ENCODE measurements at places on chromosomes 4 and X. TPM values are rescaled to one million over a fixed set of nuclear protein-coding genes. Genes with fewer than 3 reads are reported as not detected.
A peak's percentile ranks its signal among the peaks of the same experiment; 100 is the strongest.

VSIG1 gene
- total RNA-seq = 3.1 TPM

DNA sequence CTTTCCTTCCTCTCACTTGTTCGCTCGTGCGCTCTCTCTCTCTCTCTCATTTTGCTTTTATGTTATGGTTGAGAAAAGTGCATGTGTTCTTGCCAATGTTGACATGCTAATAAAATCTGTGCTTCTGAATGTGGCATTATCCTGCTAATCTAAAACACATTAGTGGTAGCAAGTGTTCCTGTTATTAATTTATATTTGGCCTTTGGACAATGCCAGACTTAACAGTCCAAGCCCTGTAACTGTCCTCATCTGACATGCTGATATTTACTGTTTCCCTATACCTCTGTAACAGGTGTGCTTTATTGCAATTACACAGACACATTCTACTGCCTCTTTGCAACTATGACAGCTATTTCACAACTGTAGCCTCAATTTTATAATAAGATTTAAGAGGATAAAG, 2.7 kb downstream of the PPARGC1A start:
- H3K36me3 ChIP-seq = no peaks in the 10 kb centered on the region
- H3K4me1 ChIP-seq = no peaks in the 10 kb centered on the region
- no peak for DNase-seq
- no peak overlapping the region for H3K4me3 ChIP-seq
- H3K27ac ChIP-seq = no peak overlapping the region

DNA sequence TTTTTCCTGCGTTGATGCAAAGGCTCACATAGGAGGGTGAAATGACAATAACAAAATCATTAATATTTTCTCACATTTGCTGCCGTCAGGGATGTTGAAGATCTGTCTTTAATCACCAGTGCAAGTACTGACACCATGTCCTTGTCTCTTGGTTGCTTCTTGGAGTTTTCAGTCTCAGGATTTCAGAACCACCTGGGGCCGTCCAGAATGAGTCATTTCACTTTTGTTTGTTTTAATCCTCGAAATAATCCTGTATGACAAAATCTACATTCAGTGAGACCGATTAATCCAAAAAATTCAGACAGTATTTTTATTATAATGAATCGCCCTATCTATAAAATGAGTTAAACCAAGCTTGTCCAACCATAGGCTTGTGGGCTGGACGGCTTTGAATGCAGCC, 47.2 kb downstream of the NEIL3 start:
- no peak overlapping the region for H3K27ac ChIP-seq
- no peak overlapping the region for H3K4me3 ChIP-seq
- no peaks in the 10 kb centered on the region for H3K27me3 ChIP-seq
- no peaks in the 10 kb centered on the region for H3K36me3 ChIP-seq
- DNase-seq = no peak

ZBTB33 gene
- 16.4 TPM for total RNA-seq

DNA sequence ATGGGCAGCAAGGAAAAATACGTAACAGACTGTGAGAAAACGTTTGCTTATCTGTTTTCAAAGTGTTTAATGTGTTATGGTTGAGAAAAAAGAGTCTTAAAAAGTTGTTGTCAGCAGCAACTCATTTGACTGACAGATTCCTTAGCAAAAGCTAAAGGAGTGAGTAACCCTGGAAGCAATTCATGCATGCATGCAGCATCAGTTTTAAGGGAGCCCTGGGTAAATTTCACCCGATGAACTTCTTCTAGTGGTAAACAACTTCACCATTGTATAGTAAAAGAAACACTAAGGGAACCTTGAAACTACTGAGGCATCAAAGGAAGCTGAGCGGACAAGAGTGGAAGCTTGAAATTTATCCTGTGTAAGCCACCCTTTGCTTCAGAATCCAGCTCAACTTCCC, 583.2 kb upstream of the INTU start:
- H3K4me1 ChIP-seq = no peaks in the 10 kb centered on the region
- no peak for DNase-seq
- H3K4me3 ChIP-seq = no peak overlapping the region
- H3K27me3 ChIP-seq = no peaks in the 10 kb centered on the region

RNF212 gene
- total RNA-seq = 1.2 TPM

DNA sequence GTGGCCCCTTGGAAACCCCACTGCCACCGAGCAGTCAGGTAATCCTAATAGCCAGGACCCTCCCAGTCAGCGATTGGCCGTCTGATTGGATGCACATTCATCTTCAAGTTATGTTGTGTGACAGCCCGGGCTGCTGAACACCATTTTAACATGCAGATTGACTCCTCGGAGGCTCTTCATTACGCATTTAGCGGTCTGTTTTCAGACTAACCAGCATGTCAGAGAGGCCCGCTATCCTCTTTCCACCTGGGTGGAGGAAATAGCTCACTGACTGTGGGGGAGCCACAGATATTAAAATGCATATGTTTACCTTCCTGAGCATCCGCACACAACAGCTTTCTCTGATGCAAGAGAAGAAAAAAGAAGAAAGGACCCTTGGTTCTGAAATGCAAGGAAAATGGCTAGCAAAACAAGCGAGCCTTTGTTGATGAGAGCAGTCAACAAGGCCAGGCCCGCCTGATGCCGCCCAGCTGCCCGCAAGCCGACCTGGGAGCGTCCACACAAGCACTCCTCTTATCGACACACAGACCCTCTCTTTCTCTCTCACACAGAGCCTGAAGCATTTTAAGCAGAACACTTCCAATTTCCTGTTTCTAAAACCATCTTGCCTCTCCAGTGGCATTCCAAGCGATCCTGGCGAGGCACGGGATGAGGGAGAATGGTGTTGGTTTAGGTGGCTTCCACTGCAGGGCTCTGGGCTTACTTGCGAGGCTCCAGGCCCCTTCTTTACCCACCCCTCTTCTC, 118.3 kb downstream of the MGST2 start:
- no peak overlapping the region for H3K4me3 ChIP-seq
- H3K4me1 ChIP-seq = no peaks in the 10 kb centered on the region
- DNase-seq = no peak
- no peak overlapping the region for H3K27ac ChIP-seq
- H3K36me3 ChIP-seq = no peaks in the 10 kb centered on the region
- no peaks in the 10 kb centered on the region for H3K27me3 ChIP-seq

- no peak overlapping the region for H3K4me3 ChIP-seq
- DNase-seq = no peak
- no peaks in the 10 kb centered on the region for H3K27me3 ChIP-seq
- H3K4me1 ChIP-seq = no peaks in the 10 kb centered on the region
- H3K27ac ChIP-seq = no peak overlapping the region
- H3K36me3 ChIP-seq = no peaks in the 10 kb centered on the region
Observed at GRCh38 chrX:152819732-152820131, 10.8 kb downstream of the CETN2 start.

DNA sequence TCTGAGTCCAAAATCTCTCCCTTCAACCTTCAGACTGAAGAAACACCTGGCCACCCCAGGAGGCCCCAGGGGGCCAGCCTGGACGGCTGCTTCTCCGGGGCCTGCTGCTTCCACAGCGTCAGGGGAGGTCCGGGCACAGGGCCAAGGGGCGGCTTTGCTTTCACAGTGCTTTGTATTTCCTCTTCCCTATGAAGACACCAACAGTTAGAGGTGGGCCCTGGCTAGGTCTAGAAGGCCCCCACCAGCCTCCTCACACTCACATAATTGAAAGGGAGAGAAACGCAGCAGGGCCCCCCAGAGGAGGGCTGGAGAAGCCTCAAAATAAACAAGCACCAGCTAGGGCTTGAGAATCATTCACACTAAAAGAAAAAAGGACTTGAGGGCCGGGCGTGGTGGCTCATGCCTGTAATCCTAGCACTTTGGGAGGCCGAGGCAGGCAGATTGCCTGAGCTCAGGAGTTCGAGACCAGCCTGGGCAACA, 17.8 kb downstream of the SCD5 start:
- H3K36me3 ChIP-seq = no peaks in the 10 kb centered on the region
- no peak for DNase-seq
- H3K4me3 ChIP-seq = no peak overlapping the region
- H3K27me3 ChIP-seq = no peaks in the 10 kb centered on the region

GRCh38 chr4:75172551-75172950, 239.6 kb downstream of the PARM1 start:
- H3K4me3 ChIP-seq = no peak overlapping the region
- no peaks in the 10 kb centered on the region for H3K36me3 ChIP-seq
- no peak overlapping the region for H3K27ac ChIP-seq
- DNase-seq = no peak
- no peaks in the 10 kb centered on the region for H3K27me3 ChIP-seq
- H3K4me1 ChIP-seq = no peaks in the 10 kb centered on the region

STBD1 gene
- total RNA-seq = not detected

RAB39B gene
- total RNA-seq = 12.5 TPM

DNA sequence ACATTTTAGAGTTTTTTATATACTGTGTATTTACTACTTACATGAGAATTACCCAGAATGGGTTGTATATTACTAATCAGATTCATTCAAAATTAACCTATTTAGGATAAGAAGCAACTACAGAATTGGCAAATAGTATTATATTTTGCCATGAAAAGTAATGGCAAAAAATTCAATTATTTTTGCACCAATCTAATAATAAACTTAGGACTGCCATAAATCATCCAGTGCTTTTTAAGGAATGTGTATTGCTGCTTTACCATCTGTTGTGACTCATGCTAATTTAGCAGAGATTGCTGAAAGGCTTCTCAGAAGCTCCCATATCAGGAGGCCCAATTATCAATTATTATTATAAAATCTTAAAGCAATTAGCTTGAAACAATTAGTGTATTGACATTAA, 24.0 kb downstream of the NPY2R start:
- H3K4me3 ChIP-seq = no peak overlapping the region
- H3K27me3 ChIP-seq = no peaks in the 10 kb centered on the region
- no peaks in the 10 kb centered on the region for H3K36me3 ChIP-seq
- H3K27ac ChIP-seq = no peak overlapping the region

DNA sequence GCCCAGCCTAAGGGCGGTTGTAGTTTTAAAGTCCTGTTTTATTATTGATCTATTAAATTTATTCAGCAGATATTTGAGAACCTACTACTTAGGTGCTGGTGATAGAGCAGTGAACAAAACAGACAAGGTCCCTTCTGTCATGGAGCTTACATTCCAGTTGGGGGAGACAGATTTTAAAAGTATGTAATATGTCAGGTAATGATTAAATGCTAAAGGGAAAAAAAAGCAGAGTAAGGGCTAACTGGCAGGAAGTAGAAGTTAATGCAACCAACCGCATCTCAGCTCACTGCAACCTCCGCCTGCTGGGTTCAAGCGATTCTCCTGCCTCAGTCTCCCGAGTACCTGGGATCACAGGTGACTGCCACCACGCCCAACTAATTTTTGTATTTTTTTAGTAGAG, 7.8 kb upstream of the MCUB start:
- no peak overlapping the region for H3K27ac ChIP-seq
- H3K27me3 ChIP-seq = no peaks in the 10 kb centered on the region
- H3K4me1 ChIP-seq = no peaks in the 10 kb centered on the region
- no peaks in the 10 kb centered on the region for H3K36me3 ChIP-seq

DNA sequence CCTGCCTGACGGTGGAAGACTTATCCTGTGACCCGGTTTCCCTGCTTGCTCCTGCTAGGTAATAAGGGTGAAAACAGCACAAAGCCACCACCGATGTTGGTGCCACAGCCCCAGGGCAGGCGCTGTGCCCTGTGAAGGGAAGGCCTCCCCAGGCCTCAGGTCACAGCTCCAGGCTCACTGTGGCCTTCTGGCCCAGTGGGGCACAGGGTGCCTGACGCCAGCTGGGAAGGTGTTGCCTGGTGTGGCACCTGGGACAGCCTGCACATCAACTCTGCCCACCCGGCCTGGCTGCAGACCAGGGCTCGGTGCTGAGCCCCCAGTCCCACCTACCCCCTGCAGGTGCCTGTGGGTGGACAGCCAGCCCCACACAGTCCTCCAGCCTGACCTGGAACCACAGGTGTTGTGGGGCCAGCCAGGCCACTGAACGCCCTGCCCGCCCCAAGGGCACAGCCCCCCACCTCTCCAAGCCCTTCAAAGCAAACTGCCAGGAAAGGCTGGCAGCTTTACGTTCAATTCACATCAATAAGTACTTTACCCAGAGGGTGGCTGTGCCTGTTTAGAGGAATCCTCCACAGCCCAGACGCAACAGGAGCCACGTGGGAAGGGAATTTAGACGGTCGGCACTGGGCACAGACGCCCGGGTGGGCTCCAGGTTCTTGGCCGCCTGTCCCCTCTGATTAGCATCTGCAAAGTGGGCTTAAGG, 54.3 kb downstream of the ZFYVE28 start:
- no peak for DNase-seq
- peaks cover 16% of the 10 kb centered on the region for H3K4me1 ChIP-seq
- H3K4me3 ChIP-seq = peak overlapping the region; percentile 71
- peak overlapping the region; percentile 24 for H3K27ac ChIP-seq
- no peaks in the 10 kb centered on the region for H3K36me3 ChIP-seq

DNA sequence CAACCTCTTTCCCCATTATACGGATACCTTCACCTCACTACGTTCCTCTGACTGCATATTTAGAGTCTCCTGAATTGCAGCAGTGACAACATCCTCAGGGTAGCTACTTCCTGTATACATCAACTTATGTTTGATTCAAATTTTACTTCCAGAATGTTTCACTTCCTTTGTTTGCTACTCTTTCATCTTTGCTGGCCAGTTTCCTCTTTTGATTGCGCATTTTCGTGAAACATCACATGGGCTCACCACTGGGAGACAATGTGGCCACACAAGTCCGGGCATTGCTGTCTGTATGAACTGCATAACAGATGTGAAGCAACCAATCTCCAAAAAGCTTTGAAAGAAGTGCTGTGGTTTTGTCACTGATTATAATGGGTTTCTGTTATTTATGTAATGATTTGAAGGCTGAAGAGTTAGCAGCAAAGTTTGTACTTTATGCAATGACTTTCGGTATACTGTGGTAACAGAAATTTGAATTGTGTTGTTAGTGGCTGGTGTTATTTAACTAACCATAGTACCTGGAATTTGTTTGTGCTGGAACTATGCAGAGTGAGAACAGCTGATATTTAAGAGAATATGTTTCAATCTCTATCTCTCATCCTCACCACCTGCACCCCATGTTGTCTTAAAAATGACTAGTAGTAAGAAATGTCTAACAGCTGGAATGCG, 7.4 kb downstream of the SNCA start:
- no peaks in the 10 kb centered on the region for H3K36me3 ChIP-seq
- H3K27me3 ChIP-seq = no peaks in the 10 kb centered on the region
- no peak overlapping the region for H3K4me3 ChIP-seq
- no peak overlapping the region for H3K27ac ChIP-seq
- H3K4me1 ChIP-seq = no peaks in the 10 kb centered on the region

- no peaks in the 10 kb centered on the region for H3K36me3 ChIP-seq
- no peak overlapping the region for H3K27ac ChIP-seq
- H3K4me1 ChIP-seq = peaks cover 13% of the 10 kb centered on the region
- no peaks in the 10 kb centered on the region for H3K27me3 ChIP-seq
- no peak overlapping the region for H3K4me3 ChIP-seq
Observed at GRCh38 chr4:183396227-183396637, 48.2 kb upstream of the CDKN2AIP start.

AFF2 gene
- total RNA-seq = 0.27 TPM

OSTC gene
- 93.1 TPM for total RNA-seq
